ENCODE measurements at places on chromosomes 2 and 18.

DNA sequence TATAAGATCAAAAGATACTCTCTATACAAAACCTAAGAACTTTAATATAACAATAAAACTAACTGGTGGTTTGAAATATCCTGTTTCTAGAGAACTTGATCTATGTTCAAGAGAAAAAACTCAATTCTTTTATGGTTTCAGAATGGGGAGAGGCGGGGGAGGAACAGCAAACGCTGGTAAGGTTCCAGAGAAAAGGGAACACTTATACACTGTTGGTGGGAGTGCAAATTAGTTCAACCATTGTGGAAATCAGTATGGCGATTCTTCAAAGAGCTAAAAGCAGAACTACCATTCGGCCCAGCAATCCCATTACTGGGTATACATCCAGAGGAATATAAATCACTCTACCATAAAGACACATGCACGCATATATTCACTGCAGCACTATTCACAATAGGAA, 17.2 kb downstream of the FAM98A start:
- DNase-seq, result no peak

- DNase-seq, result no peak
Observed at GRCh38 chr2:54601339-54601738, 122.1 kb upstream of the EML6 start.

- no peak for DNase-seq
Observed at GRCh38 chr2:171999161-171999560, 592 bp upstream of the METAP1D start.

DNA sequence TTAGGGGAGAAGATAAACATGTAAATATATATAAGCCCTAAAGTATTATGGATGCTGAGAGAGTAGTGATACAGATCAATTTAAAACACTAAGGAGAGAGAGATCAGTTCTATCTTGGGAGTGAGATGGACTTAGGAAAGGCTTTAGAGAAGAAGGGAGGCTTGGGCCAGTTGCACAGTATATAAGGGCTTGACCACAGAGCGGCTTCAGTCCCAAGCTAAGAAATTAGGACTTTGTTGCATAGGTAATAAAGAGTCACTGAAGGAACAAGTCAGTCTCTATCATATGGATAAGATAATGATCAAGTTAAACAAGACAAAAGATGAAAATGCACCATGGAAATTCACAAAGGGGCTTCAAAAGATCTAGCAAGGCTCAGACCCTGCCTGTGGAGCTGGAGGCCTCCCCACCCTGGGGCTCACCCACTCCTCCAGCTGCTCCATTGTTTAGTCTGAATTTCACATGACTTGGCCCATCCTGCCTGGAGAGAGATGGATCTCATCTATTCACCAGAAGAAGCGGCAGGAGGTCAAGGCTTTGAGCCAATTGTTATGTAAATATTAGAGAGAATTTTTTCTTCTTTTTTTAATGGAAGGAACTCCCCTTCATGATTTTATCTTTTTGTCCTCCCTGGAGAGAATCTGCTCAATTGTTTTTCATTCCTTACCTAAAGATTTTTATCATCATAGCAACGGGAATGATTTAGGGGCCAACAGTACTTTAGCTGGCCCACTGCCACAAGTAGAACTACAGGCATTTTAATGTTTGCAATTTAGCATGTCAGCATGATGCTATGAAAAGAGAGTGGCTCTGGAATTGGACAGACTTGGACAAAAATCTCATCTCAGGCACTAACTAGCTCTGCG, 44.0 kb downstream of the GYPC start:
- no peak for DNase-seq

- no peak for DNase-seq
Observed at GRCh38 chr2:240628507-240628807, 3.2 kb downstream of the GPR35 start.

DNA sequence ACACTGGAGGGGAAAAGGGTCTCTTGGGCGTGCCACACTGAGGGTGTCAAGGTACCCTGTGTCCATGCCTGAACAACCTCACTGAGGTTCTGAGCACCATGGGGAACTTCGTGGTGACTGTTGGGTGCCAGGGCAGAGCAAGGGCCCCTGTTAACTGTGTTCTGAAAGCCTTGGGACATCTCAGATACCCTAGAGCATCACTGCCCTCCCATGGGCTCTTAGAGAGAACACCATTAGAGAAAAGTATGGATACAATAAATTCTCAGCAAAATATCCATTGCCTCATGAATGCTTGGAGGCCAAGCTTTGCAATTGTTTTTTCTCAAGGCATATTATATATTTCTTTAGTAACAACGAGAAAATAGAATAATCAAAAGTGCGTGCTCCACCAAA, 488.5 kb upstream of the NRP2 start:
- DNase-seq, result no peak

DNA sequence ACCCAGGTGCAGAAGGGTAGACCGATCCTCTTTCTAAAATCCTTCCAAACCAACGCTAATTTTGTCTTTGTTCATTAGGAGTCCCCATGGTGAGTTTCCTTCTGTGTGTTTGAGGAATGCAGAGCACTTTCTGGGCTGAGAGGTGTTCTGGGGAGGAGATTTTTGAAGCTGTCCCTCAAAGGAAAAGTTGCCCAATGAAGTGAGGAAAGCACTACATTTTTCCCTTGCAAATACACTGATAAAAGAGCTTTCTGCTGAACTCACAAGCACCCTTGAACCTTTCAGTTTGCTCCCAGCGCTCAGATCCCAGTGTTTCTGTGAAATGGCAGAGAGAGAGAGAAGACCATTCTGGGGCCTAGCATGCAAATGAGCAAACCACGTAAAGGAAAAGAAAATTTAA, 299.6 kb upstream of the FANCL start:
- DNase-seq, result no peak

DNA sequence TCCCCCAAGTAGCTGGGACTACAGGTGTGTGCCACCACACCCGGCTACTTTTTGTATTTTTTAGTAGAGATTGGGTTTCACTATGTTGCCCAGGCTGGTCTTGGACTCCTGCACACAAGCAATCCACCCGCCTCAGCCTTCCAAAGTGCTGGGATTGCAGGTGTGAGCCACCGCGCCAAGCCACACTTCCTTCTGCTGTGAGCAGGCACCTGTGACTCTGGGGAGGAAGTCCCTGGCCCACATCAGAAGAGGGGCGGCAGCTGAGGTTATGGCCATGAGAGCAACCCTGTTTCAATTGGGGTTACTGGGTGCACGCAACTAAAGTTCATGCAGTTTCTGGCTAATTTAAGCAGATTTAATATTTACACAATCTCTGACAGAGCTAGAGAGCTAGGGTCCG, 91.0 kb downstream of the PLB1 start:
- DNase-seq, result no peak

DNA sequence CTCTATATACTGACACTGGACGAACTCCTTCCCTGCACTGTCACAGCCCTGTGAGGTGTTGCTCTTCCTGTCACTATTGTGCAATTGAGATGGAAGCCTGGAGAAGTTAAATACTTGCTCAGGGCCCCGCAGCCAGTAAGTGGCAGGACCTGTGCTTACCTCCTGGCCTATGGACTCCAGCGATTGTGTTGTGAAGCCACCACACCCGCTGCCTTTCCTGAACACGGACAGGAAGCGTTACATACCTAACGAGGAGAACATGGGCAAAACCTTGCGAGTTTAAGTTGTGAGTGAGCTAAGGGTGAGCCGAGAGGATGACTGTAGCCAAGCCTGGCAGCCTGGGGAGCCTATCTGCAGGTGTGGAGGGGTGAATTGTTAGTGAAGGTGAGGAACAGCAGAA, 26.1 kb downstream of the RAB31 start:
- DNase-seq, result no peak

DNA sequence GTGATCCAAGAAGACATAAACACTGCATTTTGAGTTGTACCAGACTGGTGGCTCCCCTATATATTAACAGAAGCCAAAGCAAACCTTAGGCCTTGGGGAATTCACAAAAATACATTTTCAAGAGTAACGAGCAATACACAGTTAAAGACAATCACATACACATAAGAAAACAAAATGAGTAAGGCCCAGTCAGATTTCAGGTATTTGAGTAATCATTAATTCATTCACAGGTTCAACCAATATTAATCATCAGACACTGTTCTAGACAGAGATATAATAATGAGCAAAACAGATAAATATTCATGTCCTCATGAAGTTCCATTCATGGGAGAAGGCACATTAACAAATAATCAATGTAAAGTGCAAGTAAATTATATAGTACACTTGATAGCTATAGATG, 9.6 kb downstream of the STPG4 start:
- no peak for DNase-seq

DNA sequence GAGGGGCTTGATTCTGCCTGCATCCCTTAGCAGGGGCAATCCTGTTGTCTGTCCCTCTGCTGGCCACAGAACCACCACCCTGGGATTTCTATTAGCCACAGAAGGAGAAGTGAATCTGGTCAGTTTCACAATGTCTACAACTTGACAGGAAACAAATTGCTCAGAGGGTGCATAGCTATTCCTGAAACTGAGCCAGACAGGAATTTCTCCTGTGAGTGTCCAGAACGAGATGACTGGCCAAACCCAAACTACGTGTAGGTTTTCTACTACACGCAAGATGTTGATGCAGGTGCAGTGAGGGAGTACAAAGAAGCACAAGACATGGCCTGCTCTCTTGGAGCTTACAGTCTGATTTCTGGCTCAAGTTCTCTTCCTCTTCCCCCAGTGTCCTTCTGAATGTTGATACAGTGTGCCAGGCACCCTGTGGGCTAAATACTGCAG, 201.9 kb downstream of the CLIP4 start:
- no peak for DNase-seq

DNA sequence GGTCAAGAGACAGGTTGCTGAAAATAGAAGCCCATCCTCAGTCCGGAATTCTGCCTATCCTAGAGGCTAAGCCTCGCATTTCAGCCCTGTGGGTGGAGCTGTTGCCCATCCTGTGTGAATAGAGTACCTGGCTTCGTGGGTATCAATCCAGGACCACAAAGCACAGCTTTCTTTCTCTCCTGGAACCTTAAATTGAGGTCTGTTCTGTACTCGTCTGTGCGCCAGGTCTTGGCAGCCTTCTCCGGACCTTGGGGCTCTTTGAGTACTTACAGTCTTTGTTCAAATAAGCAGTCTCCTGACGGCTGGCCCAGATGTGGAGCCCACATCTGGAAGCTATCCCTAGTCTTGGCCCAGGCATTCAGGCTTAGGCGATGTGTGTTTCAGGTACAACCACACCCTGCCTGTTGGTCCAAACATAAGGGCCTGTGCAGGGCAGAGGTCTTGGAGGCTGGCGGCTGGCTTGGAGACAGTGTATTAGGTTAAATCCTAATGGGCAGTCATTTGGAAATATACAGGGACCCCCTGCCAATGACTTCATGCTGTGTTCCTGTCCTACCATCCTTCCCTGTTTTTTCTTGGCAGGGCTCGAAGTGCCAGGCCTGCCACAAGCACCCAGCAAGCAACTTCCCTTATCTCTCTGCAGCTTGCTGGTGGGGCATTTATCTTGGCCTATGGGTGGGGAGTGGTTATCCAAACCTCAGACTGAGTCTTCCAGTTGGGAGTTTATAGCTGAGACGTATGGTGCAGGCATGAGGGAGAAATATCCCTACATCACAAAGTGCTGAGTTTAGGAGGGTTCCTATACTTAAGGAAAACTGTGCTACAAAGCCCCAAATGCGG, 294.1 kb downstream of the BCL2 start:
- no peak for DNase-seq

DNA sequence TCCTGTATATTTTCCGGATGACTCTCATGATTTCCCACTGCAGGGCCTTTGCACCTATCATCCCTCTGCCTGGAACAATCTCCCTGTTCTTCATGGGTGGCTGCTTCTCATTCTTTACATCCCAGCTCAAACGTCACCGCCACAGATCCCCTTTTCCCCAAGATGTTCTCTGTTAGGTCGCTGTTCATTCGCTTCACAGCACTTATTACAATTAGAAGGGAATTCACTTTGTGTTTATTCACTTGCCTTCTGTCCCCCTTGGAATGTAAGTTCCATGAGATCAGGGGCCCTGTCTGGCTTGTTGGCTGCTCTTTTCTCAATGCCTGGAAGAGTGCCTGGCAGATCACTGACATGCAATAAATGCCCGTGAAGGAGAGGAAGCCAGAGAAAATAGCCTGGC, 106.7 kb downstream of the FOXI3 start:
- no peak for DNase-seq

Measured in HS-5 (cell line).